Activated naive CD4-positive, alpha-beta T cell treated with anti-CD3 and anti-CD28 coated beads, Interleukin-2, amount 10 ng/mL, durations not matched to agents 7 days and 5 days (primary cell): ENCODE measurements at places on chromosomes 11 and 22.

DNA sequence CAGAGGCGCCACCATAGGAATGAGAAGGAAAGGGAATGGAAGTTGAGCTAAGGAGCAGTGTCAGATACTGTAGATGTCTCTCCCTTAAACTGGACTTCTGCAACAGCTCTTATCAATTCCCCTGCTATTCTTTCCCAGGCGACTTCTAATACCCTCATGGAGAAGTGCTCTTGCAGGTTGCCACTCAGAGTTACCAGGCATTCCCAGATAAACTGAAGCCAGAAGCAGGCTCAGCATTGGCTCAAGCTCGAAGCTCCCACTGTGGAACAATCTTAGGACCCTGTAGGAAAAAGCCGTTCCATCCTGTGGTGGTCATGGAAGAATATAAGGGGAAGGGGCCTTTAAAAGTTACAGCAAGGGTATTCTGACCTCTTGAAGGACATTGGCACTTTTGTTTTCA, 208.7 kb upstream of the PLET1 start:
- DNase-seq: no peak
- no peaks in the 10 kb centered on the region for H3K36me3 ChIP-seq
- no peak overlapping the region for H3K4me3 ChIP-seq
- peaks cover 6% of the 10 kb centered on the region for H3K27me3 ChIP-seq
- no peaks in the 10 kb centered on the region for H3K4me1 ChIP-seq

DNA sequence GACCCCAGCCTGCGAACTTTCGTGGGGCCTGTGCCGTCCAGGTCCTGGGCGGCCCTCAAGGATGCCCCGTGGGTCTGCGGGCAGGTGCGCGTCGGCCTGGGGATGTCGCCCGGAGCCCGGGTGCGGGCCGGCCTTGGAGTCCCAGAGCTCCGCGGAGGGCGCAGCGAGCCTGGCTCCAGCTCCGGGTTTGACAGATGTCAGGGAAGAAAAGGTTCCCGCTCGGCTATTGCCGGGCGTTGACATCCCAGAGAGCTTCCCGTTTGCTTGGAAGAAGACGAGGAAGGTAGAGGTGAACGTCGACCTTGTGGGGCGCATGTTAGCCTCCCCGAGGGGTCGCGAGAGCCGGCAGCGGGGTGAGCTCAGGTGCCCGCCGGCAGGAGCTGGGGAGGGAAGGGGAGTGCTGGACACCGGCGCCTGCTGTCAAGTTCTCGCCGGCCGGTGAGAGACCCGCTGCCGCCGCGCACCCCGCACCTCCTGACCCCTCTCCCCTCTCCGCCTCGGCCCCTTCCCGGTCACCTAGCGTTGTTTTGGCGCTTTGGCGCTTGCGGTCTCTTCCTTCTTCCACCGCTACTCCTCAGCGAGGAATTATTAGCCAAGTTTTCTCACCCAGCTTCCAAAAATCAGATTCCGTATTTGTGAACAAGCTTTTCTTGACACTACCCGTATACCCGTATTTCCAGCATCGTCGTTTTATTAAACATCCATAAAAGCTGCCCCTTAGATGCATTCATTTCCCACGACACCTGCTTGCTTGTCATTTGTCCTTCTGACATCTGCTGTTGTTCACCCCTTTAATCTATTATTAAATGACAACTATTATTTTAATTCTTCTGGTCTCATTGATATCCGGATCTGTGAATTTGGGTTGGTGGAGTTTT, 1.3 kb downstream of the BMAL1 start:
- DNase-seq: no peak
- H3K4me1 ChIP-seq: peaks cover 47% of the 10 kb centered on the region
- peaks cover 9% of the 10 kb centered on the region for H3K36me3 ChIP-seq
- H3K4me3 ChIP-seq: peak overlapping the region; percentile 76
- peaks cover 37% of the 10 kb centered on the region for H3K27me3 ChIP-seq

DNA sequence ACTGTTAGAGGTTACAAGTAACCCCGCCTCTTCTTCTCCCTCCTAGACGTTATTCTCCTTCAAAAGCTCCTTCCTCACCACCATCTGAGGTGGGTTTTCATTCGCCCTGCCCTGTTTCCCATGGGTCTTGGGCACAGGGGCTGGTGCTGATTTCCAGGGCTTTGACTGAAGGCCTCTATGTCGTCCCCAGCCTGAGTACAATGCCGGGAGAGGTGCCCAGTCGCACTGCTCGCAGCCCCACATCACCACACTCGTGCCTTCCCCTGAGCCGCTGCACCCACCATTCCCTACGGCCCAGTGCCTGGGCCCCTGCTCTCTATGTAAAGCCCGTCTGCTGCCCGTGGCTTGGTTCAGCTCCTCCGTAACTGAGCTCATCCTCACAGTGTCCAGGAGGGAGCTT, 169.8 kb downstream of the DSCAML1 start:
- no peak overlapping the region for H3K4me3 ChIP-seq
- H3K4me1 ChIP-seq: no peaks in the 10 kb centered on the region
- H3K36me3 ChIP-seq: no peaks in the 10 kb centered on the region
- H3K27ac ChIP-seq: no peak overlapping the region
- no peak for DNase-seq
- H3K27me3 ChIP-seq: peaks cover 17% of the 10 kb centered on the region

DNA sequence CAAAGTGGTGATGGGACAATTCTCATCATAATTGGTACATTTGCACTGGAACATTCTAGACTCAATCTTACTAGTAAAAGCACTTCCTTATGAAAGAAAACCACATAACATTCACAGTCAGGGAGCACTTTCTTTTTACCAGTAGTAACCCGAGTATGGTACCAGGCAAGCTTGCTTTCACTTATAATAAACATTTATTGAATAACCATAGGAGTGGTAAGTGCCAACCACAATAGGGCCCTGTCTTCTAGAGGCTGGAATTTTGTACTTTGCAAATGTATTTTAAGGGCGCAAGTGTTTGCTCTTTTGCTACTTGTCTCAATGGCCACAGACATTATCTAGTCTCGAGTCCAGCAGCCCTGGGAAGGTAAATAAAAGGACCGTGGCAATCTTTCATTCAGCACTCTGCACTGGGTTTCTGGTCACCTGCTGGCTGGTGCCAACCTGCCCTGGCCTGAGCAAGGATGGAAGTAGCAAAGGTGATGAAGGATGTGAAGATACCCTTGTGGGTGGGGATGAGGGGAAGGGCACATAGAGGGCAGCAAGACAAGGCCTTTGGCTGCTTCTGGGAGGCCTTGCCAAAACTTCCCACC, 24.2 kb downstream of the C22orf31 start:
- peaks cover 47% of the 10 kb centered on the region for H3K27me3 ChIP-seq
- no peaks in the 10 kb centered on the region for H3K36me3 ChIP-seq
- no peak overlapping the region for H3K27ac ChIP-seq
- no peak overlapping the region for H3K4me3 ChIP-seq

DNA sequence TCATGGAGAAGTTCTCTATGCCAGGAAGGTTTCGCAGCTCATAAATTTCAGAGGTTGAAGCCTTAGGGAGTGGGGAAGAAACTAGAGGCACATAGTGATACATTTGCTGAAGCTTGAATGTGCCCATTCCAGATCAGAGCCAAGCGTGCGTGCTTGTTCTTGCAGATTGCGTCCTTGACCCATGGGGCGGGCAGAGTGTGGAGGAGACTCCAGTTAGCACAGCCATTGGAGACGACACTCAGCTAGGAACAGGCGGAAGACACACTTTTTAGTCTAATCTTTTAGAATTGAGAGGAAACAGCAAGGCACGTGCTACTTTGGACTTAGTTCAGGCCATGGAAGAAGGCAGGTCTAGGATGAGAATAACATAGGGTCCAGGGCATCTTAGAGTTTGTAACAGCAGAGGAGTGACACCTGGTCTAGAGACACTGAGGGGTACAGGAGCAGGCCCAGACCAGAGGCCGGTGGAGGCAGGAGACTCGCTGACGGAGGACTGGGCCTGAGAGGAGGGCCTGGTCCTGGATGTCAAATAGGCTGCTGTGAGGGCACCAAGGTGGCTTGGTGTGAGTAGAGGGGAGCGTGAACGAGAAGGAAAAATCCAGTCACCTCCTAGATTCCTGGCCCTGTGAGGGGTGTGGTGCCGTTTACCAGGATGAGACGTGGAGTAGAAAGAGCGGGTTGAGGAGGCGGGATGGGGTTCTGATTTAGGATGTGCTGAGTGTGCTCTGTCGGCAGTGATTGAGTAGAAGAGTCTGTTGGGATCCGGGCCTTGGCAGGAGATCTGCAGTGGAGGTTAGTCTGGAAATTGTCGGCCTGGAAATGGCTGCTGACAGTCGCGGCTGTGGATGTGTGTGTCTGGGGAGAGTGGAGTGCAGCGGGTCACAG, 154.7 kb downstream of the TBC1D22A start:
- DNase-seq: no peak
- H3K4me1 ChIP-seq: peaks cover 2% of the 10 kb centered on the region
- H3K4me3 ChIP-seq: no peak overlapping the region
- peaks cover 41% of the 10 kb centered on the region for H3K36me3 ChIP-seq
- H3K27ac ChIP-seq: peak overlapping the region; percentile 60

DNA sequence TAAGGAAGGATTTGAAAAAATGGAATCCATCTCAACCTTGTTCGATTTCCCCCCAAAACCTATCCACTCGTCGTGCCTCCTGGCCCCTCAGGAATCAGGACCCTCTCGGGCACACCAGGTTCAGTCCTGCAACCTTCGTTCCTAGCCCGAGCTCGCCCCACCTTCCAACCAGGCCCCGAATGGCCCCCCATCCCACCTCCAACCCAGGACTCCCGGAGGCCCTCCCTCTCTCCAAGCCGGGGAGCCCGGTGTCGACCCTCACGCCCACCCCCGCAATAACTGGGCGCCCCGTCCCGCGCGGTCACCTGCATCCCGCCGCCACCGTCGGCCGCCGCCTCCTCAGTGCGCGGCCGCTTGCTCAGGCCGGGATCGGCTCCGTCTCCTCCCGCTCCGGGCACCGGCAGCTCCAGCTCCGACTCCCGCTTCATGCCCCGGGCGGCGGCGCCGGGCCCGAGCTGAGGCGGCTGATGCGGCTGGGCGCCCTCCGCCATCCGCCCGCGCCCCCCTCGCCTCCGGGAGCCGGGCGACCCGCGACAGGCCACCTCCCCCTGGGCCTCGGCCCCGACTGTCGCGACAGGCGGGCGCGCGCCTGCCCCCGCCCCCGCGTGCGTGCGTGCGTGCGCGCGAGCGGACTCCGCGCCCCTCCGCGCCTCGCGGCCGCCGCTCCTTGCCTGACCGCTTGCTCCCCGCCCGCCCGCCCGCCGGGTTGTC, 534 bp downstream of the RBFOX2 start:
- H3K4me1 ChIP-seq: peaks cover 14% of the 10 kb centered on the region
- peaks cover 61% of the 10 kb centered on the region for H3K27me3 ChIP-seq
- peak overlapping the region; percentile 2 for H3K27ac ChIP-seq

DNA sequence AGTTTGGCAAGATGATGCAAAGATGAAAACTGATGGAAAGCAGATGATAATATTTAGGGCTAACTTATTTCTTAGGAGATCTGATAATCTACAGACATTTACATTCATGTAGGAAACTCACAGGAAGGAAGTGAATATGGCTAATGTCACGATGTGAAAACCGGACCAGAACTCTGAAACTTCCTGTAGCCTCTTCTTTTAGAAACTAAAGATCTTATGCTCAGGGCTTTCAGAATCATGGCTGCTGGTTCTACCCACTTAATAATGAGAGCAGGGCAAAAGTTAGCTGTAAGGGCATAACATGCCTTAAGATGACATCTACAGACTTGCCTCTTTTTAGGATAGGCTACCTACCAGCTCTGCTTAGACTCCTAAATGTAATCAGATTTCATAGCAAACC, 15.2 kb downstream of the CPSF7 start:
- H3K27me3 ChIP-seq: no peaks in the 10 kb centered on the region
- no peak overlapping the region for H3K4me3 ChIP-seq
- peak overlapping the region; percentile 80 for H3K27ac ChIP-seq
- peaks cover 76% of the 10 kb centered on the region for H3K36me3 ChIP-seq
- peaks cover 33% of the 10 kb centered on the region for H3K4me1 ChIP-seq

DNA sequence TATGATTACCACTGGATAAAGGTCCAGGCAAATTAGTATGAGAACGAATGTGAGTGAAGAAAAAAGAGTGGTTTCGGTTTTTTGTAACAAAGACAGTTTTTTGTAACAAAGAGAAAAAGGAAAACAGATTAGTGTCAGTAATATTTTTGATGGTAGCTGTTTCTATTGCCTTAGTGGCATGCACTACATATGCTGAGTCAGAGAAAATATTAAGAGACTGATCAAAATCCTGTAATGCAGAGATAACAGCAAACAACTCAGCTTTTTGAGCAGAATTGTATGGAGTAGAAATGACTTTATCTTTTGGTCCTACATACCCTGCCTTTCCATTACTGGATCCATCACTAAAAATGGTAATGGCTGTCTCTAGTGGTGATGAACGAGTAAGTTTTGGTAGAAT, 22.7 kb upstream of the MTNR1B start:
- H3K4me3 ChIP-seq: no peak overlapping the region
- no peaks in the 10 kb centered on the region for H3K4me1 ChIP-seq
- H3K27ac ChIP-seq: no peak overlapping the region
- no peak for DNase-seq
- no peaks in the 10 kb centered on the region for H3K36me3 ChIP-seq
- no peaks in the 10 kb centered on the region for H3K27me3 ChIP-seq

GRCh38 chr11:112226831-112227401, 688 bp downstream of the PTS start:
- H3K27me3 ChIP-seq: peaks cover 9% of the 10 kb centered on the region
- H3K27ac ChIP-seq: peak overlapping the region; percentile 97
- DNase-seq: no peak
- H3K4me3 ChIP-seq: peak overlapping the region; percentile 80
- peaks cover 29% of the 10 kb centered on the region for H3K4me1 ChIP-seq

DNA sequence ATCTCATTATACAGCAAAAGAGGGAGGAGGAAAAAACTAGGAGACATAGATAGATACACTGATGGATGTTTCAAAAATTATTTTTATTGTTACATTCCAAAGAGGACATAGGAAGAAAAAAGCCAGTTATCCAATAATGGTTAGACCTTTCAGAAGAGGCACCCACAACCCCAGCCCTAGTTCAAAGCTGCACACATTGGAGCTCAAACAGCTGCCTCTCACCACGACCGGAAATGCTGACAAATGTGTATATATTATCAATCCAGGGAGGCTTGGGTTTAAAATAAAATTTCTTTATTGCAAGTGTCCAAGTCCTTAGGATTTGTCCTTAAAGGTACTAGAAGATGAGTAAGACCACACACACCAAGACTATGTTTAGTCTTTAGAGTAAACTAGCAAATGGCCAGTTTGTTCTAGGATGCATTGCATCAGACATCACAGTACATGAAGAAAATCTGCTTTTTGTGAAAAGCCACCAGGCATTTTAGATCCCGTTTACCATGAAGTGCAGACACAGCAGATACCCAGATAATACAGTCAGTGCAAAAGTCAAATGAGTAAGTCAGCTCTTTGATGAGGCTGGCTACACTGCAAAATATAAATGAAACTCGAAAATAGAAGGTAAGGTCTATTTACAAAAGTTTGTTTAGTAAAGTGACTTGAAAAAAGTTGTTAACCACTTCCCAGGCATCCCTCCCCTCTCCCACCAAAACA, 4.6 kb upstream of the ASCL3 start:
- DNase-seq: no peak
- H3K27ac ChIP-seq: no peak overlapping the region
- peaks cover 7% of the 10 kb centered on the region for H3K27me3 ChIP-seq
- H3K4me1 ChIP-seq: no peaks in the 10 kb centered on the region
- no peak overlapping the region for H3K4me3 ChIP-seq
